ENCODE measurements at places on chromosomes 5 and 9. TPM values are rescaled to one million over a fixed set of nuclear protein-coding genes. Genes with fewer than 3 reads are reported as not detected.

- DNase-seq: no peak
Measured at GRCh38 chr5:107231191-107231590, 439.5 kb downstream of the EFNA5 start.

GRCh38 chr5:59051951-59052350, 469.1 kb downstream of the RAB3C start:
- no peak for DNase-seq

The ORM2 gene
- total RNA-seq: 0.32 TPM

GRCh38 chr9:350384-350783, 135.7 kb downstream of the DOCK8 start:
- no peak for DNase-seq

- DNase-seq: no peak
Measured at GRCh38 chr5:68766952-68767464, 326.8 kb upstream of the SLC30A5 start.

GRCh38 chr9:125861405-125862058, 114.4 kb downstream of the PBX3 start:
- no peak for DNase-seq

DNA sequence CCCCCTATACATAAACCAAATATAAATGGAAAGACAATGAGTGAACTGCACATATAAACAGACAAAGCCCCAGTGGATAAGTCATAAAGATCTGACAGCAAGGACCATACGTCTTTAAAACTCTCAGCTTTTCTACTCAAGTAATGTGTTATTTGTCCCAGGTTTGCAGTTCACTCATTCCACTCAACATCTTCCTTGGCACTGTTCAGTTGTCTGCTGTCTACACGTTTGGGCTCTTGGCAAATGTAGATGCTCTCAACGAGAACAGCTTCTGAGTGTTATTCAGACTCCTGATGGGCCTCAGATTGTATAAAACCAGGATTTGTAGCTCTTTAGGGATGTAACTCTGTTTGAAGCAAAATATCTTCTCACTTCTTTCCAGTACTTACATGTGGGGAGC, 198.2 kb upstream of the SEMA6A start:
- DNase-seq: no peak

DNA sequence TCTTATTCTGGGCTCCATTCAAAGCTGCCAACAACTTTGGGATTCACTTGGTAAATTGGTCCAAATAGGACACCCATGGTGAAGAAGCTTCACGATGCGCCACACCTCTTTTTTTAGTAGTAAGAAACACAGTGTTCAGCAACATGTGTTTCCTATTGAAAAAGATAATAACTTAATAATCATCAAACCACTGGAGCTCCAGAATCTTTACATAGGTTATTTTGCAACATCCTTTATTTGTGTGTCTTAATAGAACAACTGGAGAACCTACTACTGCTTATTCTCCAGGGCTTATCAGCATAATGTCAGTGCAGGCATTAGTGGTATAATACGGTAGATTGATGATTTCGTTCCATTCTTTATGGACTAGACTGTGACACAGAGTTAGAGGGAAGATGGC, 63.3 kb upstream of the DAPK1 start:
- DNase-seq: no peak

- no peak for DNase-seq
Measured at GRCh38 chr9:33619666-33620404, 95.8 kb downstream of the ANKRD18B start.

The CCNJL gene
- 6.3 TPM for total RNA-seq

GRCh38 chr5:78985725-78986223, 664 bp upstream of the ARSB start:
- no peak for DNase-seq

GRCh38 chr9:17793713-17794622, 215.1 kb downstream of the SH3GL2 start:
- no peak for DNase-seq

- DNase-seq: no peak
Measured at GRCh38 chr5:169460896-169461295, 122.7 kb upstream of the SPDL1 start.

The OMD gene
- 6.5 TPM for total RNA-seq

The PCSK1 gene
- 0.27 TPM for total RNA-seq

DNA sequence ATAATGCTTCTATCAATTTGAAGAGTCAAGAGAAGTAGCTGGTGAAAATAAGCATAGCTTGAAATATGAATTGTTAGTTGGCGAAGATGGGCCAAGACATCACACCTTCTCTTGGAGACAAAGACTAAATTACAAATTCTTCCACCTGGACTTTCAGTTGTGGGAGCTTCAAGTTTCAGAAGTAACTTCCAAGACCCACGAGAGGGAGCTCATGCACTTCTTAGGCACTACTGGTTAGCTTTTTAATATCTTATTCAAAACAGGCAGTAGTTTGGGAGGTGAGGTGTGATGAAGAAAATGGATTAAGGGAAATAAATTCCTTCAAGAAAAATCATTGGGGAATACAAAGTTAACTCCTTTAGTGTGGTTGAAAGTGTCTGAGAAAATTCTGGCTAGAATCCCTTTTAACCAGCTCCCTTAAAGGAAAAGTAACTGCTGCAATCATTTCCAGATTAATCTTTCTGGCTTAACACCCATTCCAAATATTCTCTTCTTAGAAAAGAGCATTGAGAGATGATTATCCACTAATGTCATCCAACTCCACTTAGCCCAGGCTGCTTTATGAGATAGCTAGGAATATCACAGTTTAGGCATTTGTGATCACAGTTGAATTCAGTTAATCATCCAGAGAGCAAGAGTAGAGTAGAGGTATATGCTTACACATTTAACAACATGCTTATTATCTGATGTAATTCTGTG, 139.5 kb upstream of the DMRTA1 start:
- no peak for DNase-seq

GRCh38 chr9:85900504-85901201, 40.3 kb upstream of the NAA35 start:
- no peak for DNase-seq

DNA sequence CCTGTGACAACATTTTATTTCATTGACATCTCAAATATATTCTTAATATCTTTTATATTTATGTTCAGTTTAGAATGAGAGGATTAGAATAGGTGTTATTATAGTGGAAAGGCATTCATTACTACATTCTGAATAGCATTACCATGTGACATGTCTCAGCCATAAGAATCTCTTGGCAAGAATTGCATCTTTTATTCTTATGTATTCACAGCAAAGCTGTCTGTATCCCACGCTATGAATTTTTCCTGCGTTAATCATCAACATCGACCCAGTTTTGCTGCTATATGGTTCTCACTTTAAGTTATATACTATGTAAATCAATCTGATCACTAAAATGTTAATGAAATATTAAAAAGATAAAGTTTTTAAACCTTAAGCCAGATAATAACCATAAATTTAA, 248.6 kb downstream of the TMEM232 start:
- no peak for DNase-seq

GRCh38 chr5:96730586-96730985, 68.4 kb downstream of the CAST start:
- no peak for DNase-seq

The KCNV2 gene
- total RNA-seq: not detected

GRCh38 chr5:93715761-93716160, 25.6 kb downstream of the POU5F2 start:
- no peak for DNase-seq

DNA sequence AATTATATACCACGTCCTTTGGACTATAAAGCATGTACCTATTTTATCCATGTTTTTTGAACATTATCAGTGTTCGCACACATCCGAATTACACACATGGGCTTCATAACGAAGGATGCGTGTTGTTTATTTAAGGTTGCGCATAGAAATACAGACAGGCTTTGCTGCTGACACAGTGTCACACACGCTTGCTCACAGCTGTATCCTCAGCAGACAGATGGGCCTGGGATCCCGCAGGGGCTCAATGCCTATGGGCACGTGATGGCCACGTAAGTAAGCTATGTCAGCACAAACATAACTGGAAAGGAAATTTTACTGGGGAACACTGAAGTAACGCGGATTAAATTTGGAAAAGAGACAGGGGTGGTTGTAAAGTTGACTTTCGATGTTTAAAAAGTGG, 76.6 kb downstream of the OTULIN start:
- no peak for DNase-seq

The ELAVL2 gene
- total RNA-seq: 0.32 TPM

DNA sequence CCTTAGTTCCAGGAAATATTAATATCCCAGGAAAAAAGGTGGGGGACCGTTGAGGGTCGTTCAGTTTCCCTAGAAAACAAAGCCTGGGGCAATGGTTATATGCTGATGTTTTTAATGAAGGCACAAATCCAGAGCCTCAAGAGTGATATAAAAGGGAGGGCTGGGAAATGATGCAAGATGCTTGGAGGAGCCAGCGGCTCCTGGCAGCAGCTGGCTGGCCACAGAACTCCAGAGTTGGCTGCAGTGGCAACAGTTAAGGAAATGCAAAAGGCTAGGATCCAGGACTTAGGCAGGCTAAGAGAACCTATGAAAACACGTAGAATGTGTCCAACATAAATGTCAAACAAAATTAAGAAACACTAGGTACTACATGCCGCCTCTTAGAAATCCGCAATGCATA, 31.0 kb upstream of the B4GALT1 start:
- no peak for DNase-seq

DNA sequence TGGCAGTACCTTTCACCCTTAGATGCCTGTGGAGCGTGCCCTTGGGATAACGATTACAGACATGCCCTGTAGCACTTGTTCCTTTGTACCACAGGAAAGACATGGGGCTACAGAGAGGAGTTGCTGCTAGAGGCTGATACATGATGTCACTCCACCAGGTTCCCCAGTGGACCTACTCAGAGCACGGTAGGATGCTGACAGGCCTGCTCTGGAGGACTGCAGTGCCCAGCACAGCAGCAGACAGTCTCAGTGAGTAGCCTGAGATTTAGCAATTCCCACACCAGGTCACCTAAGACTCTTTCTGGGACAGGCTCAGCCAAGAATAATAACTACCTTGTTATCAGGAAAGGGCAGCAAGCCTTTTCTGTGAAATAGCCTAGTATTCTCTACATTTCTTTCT, 28.8 kb downstream of the PDE4D start:
- no peak for DNase-seq

- DNase-seq: no peak
Measured at GRCh38 chr5:159878988-159879471, 37.3 kb upstream of the ADRA1B start.

- peak; percentile 61 for DNase-seq
Measured at GRCh38 chr9:114037961-114038723, 40.0 kb downstream of the AMBP start.

The GLDC gene
- 0.11 TPM for total RNA-seq

- peak; percentile 85 for DNase-seq
Measured at GRCh38 chr5:124806373-124807077, 60.1 kb upstream of the ZNF608 start.

DNA sequence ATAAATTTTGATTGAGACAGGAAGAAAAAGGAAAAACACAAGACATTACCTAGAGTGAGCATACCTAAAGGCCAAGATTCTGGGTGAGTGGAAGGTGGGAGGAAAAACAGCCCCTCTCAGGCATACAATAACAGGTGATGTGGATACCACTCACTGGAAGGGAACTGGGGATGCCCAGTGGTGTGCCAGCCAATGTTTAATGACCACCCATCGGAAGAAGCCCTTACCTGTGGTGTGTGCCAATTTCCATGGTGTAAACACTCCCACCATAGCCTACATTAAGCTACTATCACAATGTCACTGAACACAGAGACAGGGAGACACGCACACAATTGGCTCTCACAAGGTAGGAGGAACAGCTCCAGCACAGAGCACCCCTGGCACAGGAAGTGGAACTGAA, 63.5 kb downstream of the SEMA5A start:
- no peak for DNase-seq

DNA sequence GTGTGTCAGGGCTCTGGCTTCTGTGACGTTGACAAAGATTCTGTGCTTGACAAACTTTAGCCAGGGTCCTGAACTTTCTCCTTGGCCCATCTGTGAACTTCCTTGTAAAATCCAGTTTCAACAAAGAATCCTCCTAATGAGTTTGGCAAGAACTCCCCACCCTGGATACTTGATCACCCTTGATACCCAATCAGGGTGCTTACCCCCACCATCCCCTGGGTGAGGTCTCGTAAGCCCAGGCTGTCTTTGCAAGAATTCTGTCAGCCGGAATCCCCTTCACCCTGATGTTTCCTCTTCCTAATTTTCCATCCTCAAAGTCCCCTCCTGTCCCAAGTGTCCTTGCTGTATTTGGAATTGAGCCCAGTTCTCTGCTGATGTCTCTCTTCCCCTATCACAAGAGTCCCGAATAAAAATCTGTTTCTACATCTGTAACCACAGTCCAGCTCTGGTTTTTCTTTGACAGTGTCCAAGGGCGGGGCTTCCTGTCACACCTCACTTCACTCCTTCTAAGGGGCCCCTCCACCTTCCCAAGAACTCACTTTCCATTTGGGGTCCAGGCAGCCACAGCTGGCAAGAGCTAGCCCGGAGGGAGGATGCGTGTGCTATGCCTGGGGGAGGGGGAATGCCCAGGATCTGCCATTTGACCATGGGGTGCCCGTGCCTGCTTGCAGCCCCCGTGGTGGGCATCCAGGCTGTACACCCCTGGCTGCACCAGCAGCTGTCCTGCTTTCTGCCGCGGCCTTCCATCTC, 2.7 kb upstream of the CARD19 start:
- DNase-seq: no peak

GRCh38 chr9:137722481-137722880, 103.7 kb downstream of the EHMT1 start:
- DNase-seq: no peak

DNA sequence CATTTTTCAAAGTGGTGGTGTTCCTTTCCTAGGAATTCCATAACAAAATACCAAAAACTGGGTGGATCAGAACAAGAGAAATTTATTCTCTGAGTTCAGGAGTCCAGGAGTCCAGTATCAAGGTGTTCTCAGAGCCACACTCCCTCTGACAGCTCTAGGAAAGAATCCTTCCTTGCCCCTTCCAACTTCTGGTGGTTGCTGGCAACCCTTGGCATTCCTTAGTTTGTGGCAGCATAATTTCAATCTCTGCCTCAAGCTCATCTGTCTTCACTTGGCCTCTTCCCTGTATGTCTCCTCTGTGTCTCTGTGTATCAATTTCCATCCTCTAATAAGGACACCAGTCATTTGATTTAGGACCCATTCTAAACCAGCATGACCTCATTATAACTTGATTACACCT, 243.7 kb downstream of the MPDZ start:
- no peak for DNase-seq

DNA sequence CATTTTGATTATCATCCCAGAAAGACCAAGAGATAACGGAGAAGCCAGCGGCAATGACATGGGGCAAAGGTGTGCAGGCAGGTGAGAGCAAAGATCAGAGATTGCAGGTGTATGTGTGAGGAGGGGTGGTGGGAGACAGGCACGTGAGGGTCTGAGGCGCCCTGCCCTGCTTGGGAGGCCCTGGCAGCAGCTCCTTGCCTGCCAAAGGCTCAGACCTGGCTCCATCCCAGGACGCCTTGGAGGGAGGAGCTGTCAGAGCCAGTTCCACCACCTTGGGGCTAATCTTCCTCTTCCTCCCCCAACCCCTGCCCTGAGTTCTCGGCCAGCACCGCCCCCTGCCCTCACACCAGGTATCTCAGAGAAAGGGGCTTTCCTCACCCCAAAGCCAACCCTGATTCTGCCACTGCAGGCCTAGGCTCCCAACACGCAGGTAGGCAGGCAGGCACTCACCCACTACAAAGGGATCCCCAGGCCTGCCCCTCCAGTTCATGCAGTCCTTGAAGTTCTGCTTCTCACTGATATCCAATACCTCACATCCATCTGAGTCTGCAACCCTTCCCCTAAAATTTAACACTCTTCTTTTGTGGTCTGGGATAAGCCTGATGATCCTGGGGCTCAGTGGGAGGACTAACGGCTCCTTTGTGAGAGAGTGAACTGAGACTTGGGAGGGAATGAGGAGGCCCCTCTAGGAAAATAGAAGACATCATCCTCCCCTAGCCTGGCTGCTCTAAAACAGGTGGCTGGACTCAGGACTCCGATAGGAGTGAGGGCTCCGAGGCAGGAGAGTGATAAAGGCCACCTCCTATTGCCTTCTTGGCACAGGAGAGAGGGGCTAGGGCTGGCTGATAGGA, 1.8 kb downstream of the AQP3 start:
- DNase-seq: no peak
